ENCODE measurements at places on chromosomes 6 and 20.

- DNase-seq, result no peak
Observed at GRCh38 chr20:34560141-34560523, 1.6 kb downstream of the MAP1LC3A start.

DNA sequence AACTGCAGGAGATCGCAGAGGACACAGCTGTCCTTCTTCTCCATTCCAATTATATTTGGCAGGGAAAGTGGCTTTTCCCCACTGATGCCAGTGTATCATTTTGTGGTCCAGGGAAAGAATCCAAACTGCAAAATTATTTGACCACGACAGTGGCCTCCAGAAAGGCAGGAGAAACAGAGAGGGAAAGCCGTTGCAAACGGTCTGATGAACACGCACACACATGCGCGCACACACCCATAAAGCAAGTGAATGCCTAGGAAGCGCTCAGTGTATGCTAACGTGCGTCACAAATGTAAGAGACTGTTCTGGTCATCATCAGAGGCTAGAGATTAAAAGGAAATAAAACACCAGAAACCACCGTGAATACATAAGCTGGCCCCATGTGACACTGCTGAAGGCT, 54.0 kb downstream of the NPEPL1 start:
- peak; percentile 1 for DNase-seq

GRCh38 chr20:20417876-20418676, 50.2 kb downstream of the INSM1 start:
- DNase-seq, result no peak

GRCh38 chr6:45710304-45710821, 305.3 kb downstream of the CLIC5 start:
- DNase-seq, result peak; percentile 35

DNA sequence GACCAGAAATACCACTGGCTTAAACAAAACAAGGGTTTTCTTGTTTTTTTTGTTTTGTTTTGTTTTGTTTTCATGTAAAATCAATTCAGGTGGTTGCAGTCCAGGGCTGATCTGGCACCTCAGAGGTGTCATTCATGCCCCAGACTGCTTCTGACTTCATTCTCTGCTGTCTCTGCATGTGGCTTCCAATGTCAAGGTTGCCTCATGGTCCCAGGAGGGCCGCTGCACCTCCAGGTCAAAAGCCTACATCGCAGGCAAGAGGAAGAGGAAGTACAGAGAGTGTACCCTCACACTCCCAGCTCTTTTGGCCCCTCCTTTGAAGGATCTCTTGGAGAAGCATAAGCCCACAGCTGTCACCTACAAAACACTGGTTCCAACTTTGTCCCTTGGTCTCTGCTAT, 1.4 kb upstream of the BTN3A1 start:
- no peak for DNase-seq

- peak; percentile 76 for DNase-seq
Observed at GRCh38 chr20:39264506-39265172, 302.5 kb downstream of the DHX35 start.

DNA sequence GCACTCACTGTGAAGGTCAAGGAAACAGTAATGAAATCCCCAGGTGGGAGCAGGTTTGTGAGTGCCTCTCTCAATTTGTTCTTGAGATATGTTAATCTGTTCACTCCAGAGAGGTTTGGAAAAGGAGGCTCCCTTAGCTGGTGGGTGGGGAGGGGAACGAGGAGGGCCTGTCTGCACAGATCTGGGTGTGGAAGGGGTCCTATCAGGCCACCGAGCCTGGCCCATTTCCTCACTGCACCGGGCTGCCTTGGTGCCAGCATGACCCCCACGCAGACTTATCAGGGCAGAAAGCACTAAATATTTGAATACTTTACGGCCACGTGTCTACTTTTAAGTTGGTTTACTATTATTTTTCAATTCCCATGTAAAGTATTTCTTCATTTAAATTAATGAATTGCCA, 8.3 kb downstream of the AGPAT4 start:
- no peak for DNase-seq

GRCh38 chr6:157244175-157244574, 79.1 kb downstream of the TMEM242 start:
- DNase-seq, result peak; percentile 90

DNA sequence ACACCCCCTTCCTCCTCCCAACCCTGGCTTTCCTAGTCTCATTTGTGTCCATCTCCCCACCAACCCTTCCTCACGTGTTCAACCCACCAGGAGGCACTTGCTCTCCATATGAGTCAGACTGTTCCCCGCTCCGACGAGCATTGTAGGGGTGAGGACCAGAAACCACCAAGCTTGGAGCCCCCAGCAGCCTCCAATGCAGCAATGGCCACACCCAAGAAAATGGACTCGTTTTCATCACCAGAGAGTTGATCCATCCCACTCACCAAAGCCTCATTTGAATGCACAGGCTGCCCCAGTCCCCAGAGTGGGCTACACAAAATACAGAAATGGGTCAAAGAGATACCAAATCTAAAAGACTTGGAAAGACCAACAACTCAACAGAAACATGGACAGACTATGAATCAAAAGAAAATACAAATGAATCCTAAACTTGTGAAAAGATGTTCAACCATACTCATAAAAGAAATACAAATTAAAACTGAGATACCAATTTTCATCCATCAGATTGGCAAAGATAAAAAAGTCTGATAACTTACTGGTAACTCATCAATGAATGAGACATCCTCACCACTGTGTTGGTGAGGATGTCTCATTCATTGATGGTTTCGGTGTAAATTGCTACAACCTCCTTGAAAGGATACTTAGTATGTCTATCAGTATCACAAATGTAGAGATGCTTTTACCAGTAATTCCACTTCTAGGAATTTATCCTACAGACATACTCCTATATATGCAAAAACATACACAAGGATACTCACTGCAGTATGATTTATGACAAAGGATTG, 68.1 kb downstream of the TRERF1 start:
- no peak for DNase-seq

- no peak for DNase-seq
Observed at GRCh38 chr6:90062051-90062450, 167.8 kb downstream of the GJA10 start.

DNA sequence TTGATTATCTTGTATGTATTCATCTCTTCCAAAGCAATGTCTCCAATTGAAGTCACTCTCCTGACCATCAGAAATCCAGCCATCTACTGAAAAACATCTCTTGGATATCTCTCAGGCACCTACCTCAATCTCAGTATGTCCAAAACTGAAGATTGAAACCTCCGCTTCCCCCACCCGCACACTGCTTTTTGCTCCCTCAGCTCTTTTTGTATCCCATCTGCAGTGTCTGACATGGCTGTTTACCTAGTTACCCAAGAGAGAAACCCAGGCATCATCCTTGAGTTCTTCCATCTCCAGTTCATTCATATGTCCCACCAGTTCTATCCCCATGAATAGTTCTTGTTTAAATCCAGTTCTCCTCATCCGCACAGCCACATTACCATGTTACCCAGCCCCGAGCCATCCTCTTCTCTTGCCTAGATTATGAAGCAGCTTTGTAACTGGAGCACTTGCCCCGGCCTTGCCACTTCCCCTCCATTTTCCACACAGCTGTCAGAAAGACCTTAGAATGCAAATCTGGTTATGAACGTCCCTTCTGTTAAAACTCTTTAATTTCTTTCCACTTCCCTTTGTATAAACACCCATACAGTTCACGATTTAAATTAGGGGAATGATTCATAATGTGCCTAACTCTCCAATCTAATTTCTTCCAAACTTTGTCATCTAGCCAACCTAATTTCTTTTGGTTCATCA, 40.5 kb upstream of the GCLC start:
- no peak for DNase-seq

DNA sequence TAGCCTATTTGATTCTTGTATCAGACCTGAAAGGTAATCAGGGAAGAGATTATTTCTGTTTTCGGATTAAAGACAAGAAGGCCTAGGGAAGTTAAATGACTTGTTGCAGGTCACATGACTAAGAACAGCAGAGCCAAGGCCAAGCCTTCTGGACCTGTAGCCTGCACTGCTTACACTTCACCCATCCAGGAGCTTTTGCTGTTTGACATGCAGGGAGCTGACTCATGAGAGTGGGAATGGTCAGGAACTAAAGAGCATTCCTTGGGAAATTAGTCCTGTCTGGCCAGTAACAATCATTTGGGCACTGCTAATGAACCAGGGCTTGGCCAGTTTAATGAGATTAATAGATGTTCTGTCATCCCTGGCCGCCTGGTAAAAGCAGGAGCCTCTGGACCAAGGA, 46.8 kb downstream of the EIF2S2 start:
- peak; percentile 51 for DNase-seq

- DNase-seq, result no peak
Observed at GRCh38 chr20:58745391-58745790, 52.8 kb downstream of the NPEPL1 start.

Measured in fibroblast of skin of right biceps (primary cell).